Hepatocyte (in vitro differentiated cells): ENCODE measurements at places on chromosomes 7 and 10. TPM values are rescaled to one million over a fixed set of nuclear protein-coding genes. Genes with fewer than 3 reads are reported as not detected.

DNA sequence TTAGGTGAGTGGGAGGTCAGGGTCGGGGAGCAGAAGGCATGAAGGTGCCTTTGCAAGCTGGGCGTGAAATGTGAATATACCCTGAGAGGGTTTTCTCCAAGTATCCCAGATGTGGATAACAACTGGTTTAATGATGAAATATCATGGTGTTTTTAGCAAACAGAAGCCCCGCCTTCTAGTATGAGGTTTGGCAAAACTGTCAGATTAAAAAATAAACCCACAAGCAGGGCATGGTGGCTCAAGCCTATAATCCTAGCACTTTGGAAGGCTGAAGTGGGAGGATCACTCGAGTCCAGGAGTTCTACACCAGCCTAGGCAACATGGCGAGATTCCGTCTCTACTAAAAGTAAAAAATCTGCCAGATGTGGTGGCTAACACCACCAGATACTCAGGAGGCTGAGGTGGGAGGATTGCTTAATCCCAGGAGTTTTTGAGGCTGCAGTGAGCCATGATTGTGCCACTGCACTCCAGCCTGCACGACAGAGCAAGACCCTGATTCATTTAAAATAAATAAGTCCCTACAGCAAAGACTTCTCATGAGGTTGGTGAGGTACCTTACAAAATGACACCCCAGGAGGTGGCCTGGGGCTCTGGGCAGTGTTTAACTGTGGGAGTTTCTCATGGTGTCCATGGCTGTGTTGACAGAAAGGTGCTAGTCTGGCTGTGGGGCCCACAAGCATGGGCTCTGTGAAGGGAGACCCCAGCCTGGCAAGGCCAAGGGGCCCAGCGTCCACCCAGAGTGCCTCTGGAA is 6.7 kb upstream of the PWWP2B start:
- no peak overlapping the region for H3K4me3 ChIP-seq
- H3K4me1 ChIP-seq: peaks cover 18% of the 10 kb centered on the region
- no peak overlapping the region for H3K27ac ChIP-seq

DNA sequence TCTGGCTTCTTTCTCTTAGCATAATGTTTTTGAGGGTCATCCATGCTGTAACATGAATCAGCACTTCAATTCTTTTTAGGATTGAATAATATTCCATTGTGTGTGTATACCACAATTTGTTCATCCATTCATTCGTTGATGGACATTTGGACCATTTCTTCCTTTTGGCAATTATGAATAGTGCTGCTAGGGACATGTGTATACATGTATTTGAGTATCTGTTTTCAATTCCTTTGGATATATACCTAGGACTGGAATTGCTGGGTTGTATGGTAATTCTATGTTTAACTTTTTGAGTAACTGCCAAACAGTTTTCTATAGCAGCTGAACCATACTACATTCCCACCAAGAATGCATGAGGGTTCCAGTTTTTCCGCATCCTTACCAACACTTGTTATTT is 39.2 kb downstream of the GBF1 start:
- no peaks in the 10 kb centered on the region for H3K27me3 ChIP-seq
- peaks cover 10% of the 10 kb centered on the region for H3K4me1 ChIP-seq
- no peak overlapping the region for H3K4me3 ChIP-seq
- no peak for DNase-seq

DNA sequence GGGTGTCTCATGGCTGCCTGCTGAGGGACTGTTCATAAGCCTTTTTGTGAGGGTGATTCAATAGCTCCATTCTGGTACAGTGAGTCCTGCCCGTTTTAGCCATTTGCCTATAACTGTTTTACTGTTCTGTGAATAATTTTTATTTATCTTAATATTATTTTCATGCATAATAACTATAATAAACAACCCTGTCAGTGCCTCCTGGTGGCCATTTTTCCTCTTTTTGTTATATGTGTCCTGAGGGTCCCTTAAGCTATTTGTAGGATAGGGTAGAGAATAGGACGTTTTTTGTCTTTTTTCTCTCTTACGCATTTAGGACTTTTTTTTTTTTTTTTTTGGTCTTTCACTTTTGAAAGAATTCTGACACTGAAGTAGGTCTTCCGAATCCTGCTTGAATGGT is 2.9 kb downstream of the C1QL3 start:
- no peak for DNase-seq
- H3K27ac ChIP-seq: no peak overlapping the region
- peaks cover 12% of the 10 kb centered on the region for H3K4me1 ChIP-seq
- H3K4me3 ChIP-seq: no peak overlapping the region
- H3K27me3 ChIP-seq: peaks cover 66% of the 10 kb centered on the region

- no peak overlapping the region for H3K4me3 ChIP-seq
- no peak overlapping the region for H3K27ac ChIP-seq
- no peaks in the 10 kb centered on the region for H3K36me3 ChIP-seq
- DNase-seq: no peak
Measured at GRCh38 chr10:16724509-16724908, 92.7 kb downstream of the RSU1 start.

The LIPN gene
- total RNA-seq: 0.17 TPM in 1 of 2 replicates, not detected in the other

The GRID2IP gene
- 0.44 and 0.73 TPM in 2 replicates for total RNA-seq

DNA sequence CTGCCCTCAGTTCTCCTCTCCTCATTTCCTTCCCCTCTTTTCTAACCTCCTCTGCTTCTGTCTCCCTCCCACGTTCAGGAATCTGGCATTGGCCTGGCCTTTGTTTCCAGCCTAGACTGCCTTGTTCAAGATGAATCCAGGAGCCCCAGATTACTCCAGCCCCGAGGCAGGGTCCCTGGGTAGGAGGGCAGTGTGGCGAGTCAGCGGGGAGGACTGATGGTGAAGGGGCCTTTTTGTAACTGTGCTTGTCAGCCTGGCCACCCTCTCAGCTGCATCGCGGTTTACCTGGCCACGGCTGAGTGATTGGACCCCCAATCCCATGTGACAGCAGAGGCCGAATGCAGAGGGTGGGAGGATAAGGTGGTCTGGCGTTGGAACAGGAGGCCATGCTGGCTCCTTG is 96.1 kb upstream of the SHH start:
- H3K4me1 ChIP-seq: no peaks in the 10 kb centered on the region
- no peaks in the 10 kb centered on the region for H3K27me3 ChIP-seq
- no peak for DNase-seq
- no peaks in the 10 kb centered on the region for H3K36me3 ChIP-seq

The PRSS37 gene
- total RNA-seq: not detected in 2 replicates

The IL15RA gene
- total RNA-seq: 2.4 and 4.1 TPM in 2 replicates

The C7orf33 gene
- not detected in 2 replicates for total RNA-seq

- H3K36me3 ChIP-seq: no peaks in the 10 kb centered on the region
- H3K4me1 ChIP-seq: no peaks in the 10 kb centered on the region
- DNase-seq: no peak
Measured at GRCh38 chr10:90526721-90527120, 331.1 kb downstream of the HTR7 start.

The CHAT gene
- 0.27 TPM in 1 of 2 replicates, not detected in the other for total RNA-seq

- no peak overlapping the region for H3K4me3 ChIP-seq
- H3K4me1 ChIP-seq: no peaks in the 10 kb centered on the region
- H3K27ac ChIP-seq: no peak overlapping the region
- DNase-seq: no peak
- H3K27me3 ChIP-seq: no peaks in the 10 kb centered on the region
Measured at GRCh38 chr10:106284802-106285587, 879.5 kb downstream of the SORCS1 start.

- H3K4me1 ChIP-seq: peaks cover 16% of the 10 kb centered on the region
- no peaks in the 10 kb centered on the region for H3K36me3 ChIP-seq
- H3K4me3 ChIP-seq: no peak overlapping the region
- peaks cover 41% of the 10 kb centered on the region for H3K27me3 ChIP-seq
Measured at GRCh38 chr10:110641256-110641655, 2.9 kb upstream of the RBM20 start.

The INTS15 gene
- total RNA-seq: 21.4 and 23.1 TPM in 2 replicates

- H3K27ac ChIP-seq: no peak overlapping the region
- H3K27me3 ChIP-seq: no peaks in the 10 kb centered on the region
- H3K4me1 ChIP-seq: no peaks in the 10 kb centered on the region
- DNase-seq: no peak
- no peak overlapping the region for H3K4me3 ChIP-seq
Measured at GRCh38 chr10:127047878-127048238, 142.6 kb downstream of the DOCK1 start.

- H3K36me3 ChIP-seq: no peaks in the 10 kb centered on the region
- no peaks in the 10 kb centered on the region for H3K4me1 ChIP-seq
- H3K27ac ChIP-seq: no peak overlapping the region
- H3K4me3 ChIP-seq: no peak overlapping the region
- no peaks in the 10 kb centered on the region for H3K27me3 ChIP-seq
Measured at GRCh38 chr7:39488467-39489393, 77.5 kb upstream of the YAE1 start.

The FAM25G gene
- total RNA-seq: not detected in 2 replicates

DNA sequence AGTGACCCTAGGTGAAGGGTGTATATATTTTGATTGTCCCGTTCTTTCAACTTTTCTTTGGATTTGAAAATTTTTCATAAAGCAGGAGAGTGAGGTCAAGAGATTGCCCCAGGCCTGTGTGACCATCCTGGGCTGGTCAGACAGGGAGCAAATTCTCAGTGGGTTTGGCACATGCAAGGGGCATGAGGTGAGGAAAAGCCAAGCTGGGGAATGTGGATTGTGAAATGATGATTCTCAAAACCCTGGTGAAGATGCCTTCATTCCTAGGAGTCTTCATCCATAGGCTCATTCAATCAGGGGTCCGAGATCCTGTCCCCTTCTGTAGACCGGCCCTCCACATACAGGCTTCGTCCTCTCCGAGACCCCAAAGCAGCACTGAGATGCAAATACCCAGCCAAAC is 27.0 kb upstream of the FAM170B start:
- no peaks in the 10 kb centered on the region for H3K4me1 ChIP-seq
- H3K27ac ChIP-seq: no peak overlapping the region
- no peak overlapping the region for H3K4me3 ChIP-seq

DNA sequence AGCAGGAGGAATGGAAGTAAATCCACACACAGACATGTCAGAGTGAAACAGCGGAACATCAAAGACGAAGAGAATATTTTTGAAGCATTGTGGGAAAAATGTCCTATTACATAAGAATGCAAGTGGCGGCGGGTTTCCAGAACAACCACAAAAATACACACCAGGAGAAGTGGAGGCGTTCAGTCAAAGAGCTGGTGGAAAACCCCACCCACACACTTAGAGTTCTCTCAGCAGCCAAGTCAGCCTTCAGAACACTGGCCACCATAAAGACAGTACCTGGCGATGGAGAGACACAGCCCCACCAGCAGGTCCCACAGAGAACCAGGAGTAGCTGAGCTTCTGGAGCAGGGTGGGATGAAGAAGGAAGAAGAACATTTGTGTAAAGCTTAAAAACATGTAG is 23.7 kb downstream of the NKX6-2 start:
- no peaks in the 10 kb centered on the region for H3K36me3 ChIP-seq
- no peak overlapping the region for H3K4me3 ChIP-seq
- H3K27me3 ChIP-seq: no peaks in the 10 kb centered on the region
- H3K4me1 ChIP-seq: no peaks in the 10 kb centered on the region
- H3K27ac ChIP-seq: no peak overlapping the region

The VAX1 gene
- not detected in 2 replicates for total RNA-seq

DNA sequence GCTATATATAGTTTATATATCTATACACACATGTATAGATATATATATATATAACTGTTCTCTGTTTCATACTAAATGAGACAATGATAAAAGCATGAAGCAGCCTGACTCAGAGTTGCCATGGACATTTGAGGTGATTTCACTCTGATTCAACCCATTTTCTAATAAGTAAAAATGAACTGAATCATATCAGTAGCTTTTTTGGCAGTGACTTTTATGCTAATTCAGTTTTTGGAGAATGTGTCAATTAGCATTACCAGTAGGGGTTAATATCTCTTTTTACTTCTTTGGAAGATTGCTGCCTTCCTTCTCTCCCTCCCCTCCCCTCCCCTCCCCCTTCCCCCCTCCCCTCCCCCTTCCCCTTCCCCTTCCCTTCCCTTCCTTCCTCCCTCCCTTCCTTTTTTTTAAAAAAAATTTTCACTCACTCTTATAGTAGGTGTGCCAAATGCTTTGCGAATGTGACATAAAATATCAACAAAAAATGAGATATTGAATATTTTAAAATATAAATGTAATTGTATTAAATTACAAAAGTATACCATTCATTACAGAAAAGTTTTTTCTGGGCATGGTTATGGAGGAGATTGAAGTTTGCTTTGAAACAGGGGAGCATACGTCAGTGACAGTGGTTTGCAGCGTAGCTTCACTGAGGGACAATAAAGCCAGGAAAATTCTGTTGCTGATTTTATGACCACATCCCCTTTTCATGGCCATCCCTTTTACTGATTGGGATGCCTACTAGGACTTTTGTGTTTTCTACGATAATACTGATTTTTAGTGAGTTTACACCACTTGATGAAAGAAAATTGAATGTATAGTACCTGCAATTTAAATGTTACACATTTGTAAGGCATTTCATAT is 64.0 kb upstream of the KLF6 start:
- no peaks in the 10 kb centered on the region for H3K36me3 ChIP-seq
- no peak overlapping the region for H3K27ac ChIP-seq
- H3K4me3 ChIP-seq: no peak overlapping the region
- peaks cover 30% of the 10 kb centered on the region for H3K4me1 ChIP-seq

- no peak overlapping the region for H3K27ac ChIP-seq
- H3K36me3 ChIP-seq: no peaks in the 10 kb centered on the region
- no peak for DNase-seq
- no peak overlapping the region for H3K4me3 ChIP-seq
- no peaks in the 10 kb centered on the region for H3K27me3 ChIP-seq
- peaks cover 3% of the 10 kb centered on the region for H3K4me1 ChIP-seq
Measured at GRCh38 chr7:114504586-114504985, 90.0 kb downstream of the FOXP2 start.

DNA sequence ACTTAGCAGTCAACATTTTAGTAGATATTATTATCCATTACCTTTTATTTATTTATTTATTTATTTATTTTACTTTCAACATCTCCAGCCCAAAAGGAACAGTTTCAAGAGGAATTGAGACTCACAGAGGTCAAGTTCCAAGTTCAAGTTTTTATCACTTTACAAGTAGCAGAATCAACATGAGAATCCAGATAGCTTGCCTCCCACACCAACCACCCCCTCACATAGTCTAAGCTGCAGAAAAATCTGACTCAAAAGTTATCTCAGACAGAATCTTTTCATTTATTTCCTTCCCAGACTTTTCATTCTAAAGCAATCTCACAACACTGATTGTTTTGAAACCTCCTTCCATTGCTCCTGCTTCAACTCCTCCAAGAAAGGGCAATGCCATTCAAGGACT is 129.6 kb downstream of the GRM3 start:
- no peak overlapping the region for H3K27ac ChIP-seq
- no peaks in the 10 kb centered on the region for H3K36me3 ChIP-seq
- H3K4me1 ChIP-seq: no peaks in the 10 kb centered on the region
- no peaks in the 10 kb centered on the region for H3K27me3 ChIP-seq
- peak; percentile 11 for DNase-seq
- H3K4me3 ChIP-seq: no peak overlapping the region
